ENCODE measurements at places on chromosomes 1 and 21. TPM values are rescaled to one million over a fixed set of nuclear protein-coding genes. Genes with fewer than 3 reads are reported as not detected.

DNA sequence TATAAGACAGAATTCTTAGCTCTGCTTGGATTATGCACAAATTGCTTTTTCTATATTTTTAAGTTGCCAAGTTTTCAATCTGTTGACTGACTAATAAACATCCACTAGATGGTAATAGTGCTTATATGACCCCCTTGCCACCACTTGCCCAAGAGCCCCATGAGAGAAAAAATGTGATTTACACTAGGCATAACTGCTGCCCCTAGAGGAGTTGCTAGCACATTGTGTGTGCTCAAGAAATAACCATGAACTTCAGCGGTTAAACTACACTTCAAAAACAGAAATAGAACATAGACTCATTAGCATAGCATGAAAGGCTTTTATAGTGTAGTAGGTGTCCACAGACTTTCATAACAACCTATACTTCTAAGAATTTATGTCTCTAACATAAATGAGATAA lies 61.4 kb downstream of the BRINP3 start:
- no peak for DNase-seq

- DNase-seq, result no peak
These were observed 449.0 kb upstream of the RGS18 start for GRCh38 chr1:191709215-191709614.

Gene ZMYND12
- 0.91 TPM for total RNA-seq

- no peak for DNase-seq
These were observed at the start of gene ANKRD45 for GRCh38 chr1:173669491-173669941. Gene ANKRD45, minus strand, starts transcription at chr1:173669851. Its CDS starts 10,433 bp downstream, at chr1:173659418.

- DNase-seq, result no peak
These were observed 41.7 kb downstream of the COL24A1 start for GRCh38 chr1:86114816-86115400.

Gene FMN2
- total RNA-seq, result 0.33 TPM

Gene MAP3K7CL
- 0.34 TPM for total RNA-seq

Gene PLA2G2A
- total RNA-seq, result 5.0 TPM

DNA sequence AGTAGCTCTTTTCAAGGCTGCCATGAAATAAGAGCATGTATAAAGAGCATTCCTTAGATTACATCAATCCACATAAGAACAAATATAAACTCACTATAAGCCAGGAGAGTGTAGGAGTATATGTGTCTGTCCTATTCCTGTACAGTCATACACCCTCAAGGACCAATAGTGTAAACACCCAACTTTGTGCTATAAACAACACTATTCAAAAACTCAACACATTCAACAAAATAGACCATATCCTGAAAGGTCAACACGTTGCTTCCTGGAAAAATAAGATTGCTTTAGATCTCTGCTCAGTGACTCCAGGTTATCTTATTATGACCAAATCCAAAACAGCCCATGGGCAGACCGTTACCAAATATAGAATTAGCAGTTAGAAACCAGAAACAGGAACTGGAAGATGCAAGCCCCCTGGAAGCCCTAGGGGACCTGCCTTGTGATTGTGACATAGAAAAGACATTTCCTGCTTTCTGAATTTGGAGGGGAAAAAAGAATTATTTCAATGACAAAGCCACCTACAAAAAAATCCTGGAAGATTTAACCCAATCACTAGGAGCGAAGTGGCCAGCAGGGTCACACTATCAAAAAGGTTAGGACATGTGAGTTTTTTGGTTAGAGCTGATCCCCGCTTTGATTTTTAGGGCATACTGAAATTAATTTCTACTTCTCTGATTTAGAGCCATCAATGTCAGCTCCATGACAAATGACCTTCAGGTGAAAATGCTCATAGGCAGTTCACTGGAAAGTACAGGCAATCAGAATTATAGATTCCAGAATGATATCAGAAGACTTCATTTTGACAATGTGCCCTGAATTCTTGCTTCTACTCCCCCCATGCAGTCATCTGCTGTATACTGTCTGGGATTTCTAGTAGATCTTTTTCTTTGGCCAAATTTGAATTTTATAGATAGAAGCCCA lies 59.9 kb downstream of the LRRC8C start:
- DNase-seq, result no peak

Gene S100A14
- 10.1 TPM for total RNA-seq

Gene CASQ2
- 0.24 TPM for total RNA-seq

DNA sequence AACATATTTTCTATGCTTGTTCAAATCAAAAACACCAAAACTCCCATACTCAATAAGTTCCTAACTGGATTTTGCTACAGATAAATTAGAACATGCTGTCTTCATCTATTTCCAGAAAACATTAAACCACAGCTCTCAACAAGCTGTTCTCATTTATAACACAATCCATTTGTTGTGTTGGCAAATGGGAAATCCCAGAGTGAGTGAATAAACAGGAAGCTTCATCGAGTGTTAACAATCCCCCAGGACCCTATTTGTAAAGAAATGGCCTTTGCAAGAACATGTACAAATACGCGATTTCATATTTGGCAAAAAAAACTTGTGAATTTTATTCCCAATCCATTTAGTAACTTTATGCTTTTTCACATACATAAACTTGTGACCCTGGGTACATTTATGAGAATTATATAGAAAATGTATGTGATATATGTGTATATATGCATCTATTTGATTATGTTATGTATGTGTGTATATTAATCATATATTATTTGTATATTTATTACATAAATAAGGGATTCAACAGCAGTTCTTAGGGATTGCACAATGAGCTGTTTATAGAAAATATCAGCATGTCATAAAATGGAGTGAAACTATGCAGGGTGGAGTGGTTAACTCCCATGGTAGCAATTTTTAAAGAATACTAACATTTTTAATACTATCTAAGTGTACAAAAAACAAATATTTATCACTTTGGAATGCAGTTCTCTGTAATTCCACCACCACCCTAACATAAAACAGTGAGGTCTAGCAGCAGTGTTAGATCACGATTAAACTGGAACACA lies 160.0 kb downstream of the NEGR1 start:
- no peak for DNase-seq

DNA sequence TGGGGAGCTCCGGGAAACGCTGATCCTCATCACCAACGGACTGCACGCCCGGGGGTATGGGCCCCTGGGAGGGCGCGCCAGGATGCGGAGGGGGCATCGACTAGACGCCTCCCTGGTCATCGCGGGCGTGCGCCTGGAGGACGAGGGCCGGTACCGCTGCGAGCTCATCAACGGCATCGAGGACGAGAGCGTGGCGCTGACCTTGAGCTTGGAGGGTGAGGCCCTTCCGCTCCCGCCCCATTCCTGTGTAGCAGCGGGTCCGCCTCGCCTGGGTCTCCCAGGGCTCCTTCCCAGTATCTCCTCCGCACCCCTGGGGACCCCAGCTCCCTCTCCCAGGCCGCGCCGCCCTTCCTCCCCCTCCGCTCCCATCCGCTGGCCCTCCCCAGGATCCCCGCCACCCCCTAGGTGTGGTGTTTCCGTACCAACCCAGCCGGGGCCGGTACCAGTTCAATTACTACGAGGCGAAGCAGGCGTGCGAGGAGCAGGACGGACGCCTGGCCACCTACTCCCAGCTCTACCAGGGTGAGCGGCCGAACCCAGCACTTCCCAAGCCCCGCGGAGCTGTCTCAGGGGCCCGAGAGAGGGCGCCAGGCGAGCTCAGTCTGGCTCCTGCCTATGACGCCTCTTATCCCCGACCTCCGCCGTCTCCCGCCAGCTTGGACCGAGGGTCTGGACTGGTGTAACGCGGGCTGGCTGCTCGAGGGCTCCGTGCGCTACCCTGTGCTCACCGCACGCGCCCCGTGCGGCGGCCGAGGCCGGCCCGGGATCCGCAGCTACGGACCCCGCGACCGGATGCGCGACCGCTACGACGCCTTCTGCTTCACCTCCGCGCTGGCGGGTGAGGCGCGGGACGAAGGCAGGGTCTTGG lies 5.0 kb downstream of the HAPLN2 start:
- peak; percentile 65 for DNase-seq

Gene SYCP1
- total RNA-seq, result not detected

- no peak for DNase-seq
These were observed 18.6 kb downstream of the GBP6 start for GRCh38 chr1:89382479-89382878.

DNA sequence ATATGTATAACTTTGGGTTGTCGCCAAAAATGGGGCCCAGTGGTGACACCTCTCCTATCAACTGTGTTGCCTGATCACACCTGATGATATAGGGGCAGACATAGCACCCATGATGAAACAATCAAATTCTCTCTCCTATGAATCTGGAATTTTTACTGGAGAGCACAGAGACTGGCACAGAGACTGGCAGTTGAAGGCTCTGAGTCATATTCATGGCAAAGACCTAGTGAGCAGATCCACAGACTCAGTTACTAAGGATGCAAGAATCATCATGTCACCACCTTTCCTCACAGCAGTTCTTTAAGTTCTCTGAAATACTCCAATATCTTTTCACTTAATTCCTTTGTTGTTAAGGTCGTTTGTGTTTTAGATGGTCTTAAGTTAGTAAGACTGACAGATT lies 60.0 kb downstream of the APCS start:
- no peak for DNase-seq

DNA sequence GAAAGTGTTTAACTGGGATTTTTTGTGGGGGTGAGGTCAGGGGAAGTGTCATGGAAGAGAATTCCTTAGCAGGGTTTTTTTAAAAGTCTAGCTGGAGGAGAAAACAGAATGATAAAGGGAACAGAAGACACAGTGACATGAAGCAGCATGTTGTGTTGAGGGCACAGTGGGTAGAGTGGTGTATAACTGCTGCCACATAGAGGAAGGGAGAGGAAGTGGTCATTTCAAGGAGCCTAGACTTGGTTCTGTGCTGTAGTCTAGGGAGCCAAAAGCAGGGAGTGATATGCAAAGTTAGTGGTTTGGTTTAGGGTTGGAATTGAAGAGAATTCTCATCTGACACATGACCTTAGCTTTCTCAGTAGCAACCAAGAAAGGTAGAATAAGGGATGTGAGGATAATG lies 10.2 kb downstream of the EEIG2 start:
- DNase-seq, result no peak

GRCh38 chr1:179448437-179449149 lies 82.8 kb downstream of the AXDND1 start:
- DNase-seq, result no peak

- DNase-seq, result no peak
These were observed 19.4 kb downstream of the CTXND2 start for GRCh38 chr1:150906329-150906728.

Gene LRRC71
- 0.34 TPM for total RNA-seq

- no peak for DNase-seq
These were observed 23.8 kb downstream of the AJAP1 start for GRCh38 chr1:4678066-4678717.

Gene RGS16
- 0.74 TPM for total RNA-seq

Gene OLIG2
- 0.35 TPM for total RNA-seq

Gene CHI3L1
- total RNA-seq, result 0.13 TPM

DNA sequence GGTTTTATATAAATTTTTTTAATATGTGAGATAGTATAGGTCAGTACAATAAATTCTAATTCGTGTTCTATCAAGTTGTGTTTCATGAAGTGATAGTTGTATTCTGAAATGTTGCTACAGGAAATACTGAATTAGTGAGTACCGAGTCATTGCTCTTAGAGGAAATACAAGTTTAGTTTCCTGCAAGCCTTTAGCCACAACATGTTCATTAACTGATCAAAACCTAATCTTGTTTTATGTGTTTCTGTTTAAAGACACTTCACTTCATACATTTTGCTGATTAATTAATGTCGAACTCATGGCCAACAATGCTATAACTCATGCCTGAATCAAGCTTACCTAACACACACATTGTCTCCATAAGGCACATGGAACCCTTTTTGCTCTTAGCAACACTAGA lies 43.6 kb downstream of the LRRC7 start:
- DNase-seq, result no peak

DNA sequence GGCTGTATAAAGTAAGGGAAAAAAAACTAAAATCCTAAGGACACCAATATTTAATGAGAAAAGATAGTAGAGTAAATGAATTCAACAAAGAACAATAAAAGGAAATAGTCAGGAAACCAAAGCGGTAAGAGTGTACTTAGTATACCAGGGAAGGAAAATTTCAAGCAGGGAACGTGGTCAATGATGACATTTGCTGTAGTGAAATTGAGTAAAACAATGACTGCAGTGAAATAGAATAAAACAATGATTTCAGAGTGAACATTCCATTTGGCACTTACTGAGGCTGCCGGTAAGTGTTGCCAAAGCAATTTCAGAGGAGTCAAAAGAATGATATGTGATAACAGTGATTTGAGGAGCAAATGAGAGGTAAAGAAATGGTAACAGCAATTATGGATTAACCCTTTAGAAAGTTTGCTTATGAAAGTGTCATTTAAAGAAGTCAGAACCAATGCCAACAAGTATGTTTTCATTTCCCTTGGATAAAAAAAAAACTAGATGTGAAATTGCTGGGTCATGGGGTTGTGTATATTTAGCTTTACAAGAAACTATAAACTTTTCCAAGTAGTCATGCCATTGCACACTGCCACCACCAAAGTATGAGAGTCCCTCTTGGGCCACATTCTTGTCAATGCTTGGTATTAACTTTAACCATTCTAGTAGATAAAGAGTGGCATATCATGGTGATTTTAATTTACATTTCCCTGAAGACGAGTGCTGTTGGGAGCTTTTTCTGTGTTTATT lies 50.5 kb downstream of the VCAM1 start:
- no peak for DNase-seq

DNA sequence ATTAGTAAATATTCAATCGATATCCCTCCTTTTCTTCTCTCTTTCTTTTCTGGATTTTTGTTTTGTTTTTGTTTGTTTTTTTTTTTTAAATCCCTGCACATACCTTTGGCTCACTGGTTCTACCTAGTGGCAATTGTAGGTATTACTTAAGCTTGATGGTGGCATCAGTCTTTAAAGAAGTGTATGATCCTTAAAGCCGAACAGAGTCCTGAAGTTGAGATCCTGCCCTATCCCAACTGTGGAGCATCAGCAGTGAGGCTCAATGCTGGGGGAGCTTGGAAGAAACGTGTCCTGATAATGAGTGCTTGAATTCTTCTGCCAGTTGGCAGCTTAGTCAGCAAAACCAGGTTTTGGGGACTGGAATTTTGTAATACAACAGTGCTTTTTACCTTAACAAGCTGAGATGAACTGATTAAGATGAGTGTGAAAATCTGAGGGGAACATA lies 60.8 kb downstream of the FASLG start:
- DNase-seq, result no peak

DNA sequence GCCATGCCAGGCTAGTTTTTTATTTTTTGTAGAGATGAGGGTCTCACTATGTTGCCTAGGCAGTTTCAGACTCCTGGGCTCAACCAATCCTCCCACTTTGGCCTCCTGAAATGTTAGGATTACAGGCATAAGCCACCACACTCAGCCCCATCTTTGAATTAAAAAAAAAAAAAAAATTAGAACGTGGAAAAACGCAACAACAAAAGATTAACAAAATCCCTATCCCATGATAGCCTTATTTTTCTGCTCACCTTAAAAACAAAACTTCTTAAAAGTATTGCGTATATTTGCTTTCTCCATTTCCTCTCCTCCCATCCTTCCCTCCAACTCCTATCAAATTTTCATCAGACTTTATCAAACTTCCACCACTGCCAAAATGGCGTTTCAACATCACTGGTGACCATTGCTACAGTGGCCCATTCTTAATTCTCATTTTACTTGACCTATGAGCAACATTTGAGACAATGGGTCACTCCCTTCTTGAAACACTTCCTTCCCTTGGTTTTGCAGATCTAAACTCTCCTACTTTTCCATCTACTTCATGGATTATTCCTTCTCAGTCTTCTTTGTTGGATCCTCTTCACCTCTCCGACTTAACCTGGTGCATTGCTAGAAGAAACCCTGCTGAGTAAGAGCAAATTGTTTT lies 579 bp upstream of the ZNF684 start:
- DNase-seq, result no peak

Gene CLCA4
- total RNA-seq, result not detected

GRCh38 chr1:211613108-211613947 lies 34.4 kb upstream of the SLC30A1 start:
- no peak for DNase-seq

Gene RGS4
- total RNA-seq, result 39.9 TPM

Gene CDA
- 0.64 TPM for total RNA-seq

GRCh38 chr1:229631966-229632365 lies 5.9 kb downstream of the URB2 start:
- DNase-seq, result no peak
